ENCODE measurements at places on chromosomes 3 and 15.

GRCh38 chr3:185887066-185887465, 50.7 kb downstream of the TRA2B start:
- DNase-seq = no peak

GRCh38 chr3:65348398-65348995, 660.7 kb upstream of the ADAMTS9 start:
- DNase-seq = no peak

DNA sequence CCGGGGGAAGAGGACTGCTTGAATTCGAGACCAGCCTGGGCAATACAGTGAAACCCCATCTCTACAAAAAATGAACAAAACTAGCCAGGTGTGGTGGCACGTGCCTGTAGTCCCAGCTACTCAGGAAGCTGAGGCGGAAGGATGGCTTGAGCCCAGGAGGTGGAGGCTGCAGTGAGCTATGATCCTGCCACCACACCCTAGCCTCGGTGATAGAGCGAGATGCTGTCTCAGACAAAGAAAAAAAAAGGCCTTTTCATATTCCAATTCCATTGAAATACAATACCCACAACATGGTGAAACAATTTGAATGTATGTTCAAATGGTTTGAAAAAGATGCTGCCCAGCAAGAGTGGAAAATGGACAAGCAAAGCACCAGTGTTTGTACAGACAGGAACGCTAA, 61.8 kb upstream of the ZNF148 start:
- DNase-seq = no peak

GRCh38 chr15:42018306-42019224, 2.3 kb downstream of the PLA2G4E start:
- DNase-seq = no peak

DNA sequence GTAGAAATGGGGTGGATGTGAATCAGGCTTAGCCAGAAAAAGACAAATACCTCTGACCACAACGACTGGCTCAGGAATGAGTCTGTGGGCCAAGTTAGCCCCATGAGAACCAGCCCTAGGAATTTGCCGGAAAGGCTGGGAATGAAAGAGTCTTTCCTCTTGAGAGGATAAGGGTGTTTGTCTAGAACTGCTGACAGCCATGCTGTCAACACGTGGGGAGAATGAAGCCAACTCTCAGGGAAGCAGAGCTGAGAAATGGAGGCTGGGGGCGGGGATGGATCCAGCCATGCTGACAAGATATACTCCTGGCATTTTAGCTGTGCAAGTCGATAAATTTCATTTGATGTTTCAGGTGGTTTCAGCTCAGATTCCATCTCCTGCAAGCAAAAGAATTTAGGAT, 10.6 kb upstream of the SLC6A1 start:
- no peak for DNase-seq

DNA sequence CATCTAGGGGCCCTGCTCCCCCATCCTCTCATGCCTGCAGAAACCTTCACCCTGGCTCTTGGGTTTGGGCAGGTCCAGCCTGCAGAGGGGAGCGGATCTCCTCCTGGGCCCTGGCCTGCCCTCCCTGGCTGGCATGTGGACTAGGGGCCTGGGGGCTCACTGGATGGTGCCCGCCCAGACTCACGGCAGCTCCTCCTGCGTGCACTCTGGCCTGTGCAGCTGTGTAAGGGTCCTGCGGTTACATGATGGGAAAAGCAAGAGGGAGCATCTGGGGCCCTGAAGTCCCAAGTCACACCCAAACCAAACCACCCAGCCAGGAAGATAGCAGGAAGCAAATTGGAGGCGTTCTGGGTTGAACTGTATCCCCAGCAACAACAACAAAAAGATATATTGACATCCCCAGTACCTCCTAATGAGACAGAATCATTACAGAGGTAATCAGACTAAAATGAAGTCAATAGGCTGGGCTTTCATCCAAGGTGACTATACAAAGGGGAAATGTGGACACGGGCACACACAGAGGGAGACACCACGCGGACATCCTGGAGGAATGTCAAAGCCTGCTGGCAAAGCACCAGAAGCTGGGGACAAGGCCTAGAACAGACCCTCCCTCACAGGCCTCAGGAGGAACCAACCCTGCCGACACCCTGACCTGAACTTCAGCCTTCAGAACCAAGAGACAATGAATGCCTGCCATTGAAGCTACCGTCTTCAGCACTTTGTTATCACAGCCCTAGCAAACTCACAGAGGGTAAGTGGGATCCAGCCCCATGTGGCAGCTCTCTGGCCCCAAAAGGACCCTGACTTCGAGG, 10.4 kb upstream of the CLK3 start:
- DNase-seq = no peak
